HFF-Myc (cell line): ENCODE measurements at places on chromosomes 1 and 21.

DNA sequence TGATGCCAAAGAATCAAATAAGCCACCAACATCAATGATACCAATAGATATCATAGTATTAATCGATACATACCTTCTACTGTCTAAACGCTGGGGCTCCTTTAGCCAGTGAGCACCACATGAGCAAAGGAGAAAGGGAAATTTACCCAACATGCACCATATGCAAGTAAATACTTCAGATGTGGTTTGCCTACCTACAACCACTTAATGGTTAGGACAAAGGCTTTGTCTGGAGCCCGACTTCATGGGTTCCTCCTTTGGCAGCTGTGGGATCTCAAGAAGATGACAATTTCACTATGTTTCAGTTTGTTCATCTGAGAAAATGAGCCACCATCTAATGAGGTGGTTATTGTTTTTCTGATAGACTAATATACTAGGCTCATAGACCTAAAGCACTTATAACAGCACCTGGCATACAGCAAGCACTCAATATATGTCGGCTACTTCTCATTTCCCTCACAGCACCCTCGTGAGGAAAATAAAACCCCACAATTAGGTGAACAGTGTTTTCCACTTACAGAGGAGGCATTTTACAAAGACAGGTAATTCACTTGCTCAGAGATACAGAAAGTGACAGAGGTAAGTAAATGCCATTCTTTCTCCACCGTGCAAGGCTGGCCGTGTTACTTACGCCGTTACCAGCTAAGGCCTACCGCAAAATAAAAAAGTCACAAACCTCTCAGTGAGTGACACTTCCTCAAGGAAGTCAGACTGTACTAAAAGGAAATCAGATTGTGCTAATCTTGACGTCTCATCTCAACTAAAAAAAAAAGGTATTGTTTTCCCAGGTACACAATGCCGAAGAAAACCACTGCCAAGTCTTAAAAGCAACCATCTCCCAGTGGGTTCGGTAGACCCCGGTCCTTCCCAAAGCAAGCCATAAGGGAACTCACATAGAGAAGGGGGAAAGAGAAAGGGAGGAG lies 1.6 kb downstream of the TTC13 start:
- DNase-seq = no peak

GRCh38 chr21:25670726-25671125 lies 31.7 kb downstream of the JAM2 start:
- peak; percentile 37 for DNase-seq

DNA sequence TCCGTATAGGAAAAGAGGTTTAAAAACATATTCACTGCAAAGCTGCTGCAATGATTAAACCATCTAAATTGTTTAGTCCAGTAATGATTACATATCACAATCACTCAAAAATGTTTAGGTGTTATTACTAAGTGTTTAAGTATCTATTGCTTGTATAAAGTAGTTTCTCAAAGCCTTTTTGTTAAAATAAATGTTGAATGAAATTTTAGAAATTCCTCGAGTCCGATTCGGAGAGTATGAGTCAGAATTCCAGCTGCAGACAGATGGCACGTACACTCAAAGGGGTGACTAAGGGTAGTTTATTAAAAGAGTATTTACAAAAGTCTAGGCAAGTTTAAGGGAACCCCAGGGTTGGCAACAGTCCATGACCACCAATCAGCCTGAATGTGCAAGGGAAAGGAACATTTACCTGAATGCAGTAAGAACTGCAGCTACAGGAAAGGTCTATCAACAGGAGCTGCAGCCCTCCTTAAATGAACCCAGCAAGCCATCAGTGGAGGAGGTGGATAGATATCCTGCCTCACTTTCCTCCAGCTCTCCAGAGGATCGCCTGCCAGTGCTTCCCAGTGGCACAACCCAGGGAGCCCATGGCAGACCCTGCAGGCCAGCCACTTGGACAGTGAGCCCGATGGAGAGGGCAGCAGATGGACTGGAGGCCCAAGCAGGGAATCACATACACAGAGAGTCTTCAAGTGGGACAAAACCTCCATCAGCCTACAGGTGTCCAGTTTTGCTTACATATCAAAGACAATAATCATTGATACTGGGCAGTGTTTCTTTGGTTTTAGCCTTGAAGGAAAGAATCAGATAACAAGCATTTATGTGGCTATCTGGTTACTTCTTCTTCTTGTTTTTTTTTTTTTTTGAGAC lies 92.1 kb upstream of the SLC44A3 start:
- DNase-seq = peak; percentile 83

DNA sequence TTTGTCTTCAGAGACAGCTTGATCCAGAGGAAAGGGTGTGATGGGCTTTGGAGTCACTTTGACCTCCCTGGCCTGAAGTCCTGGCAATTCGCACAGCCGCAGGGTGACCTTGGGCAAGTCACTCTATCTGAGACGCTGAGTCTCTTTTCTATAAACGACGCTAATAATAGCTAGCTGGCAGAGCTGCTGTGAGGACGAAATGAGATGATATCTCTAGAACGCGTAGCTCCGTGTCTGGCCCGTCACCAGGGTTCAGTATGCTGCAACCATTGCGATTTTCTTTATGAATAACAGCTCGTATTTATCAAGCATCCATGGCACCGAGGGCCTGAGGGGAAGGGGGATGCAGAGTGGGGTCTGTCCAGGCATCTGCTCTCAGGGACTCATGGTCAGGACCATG lies 58.7 kb downstream of the IGSF21 start:
- DNase-seq = no peak

DNA sequence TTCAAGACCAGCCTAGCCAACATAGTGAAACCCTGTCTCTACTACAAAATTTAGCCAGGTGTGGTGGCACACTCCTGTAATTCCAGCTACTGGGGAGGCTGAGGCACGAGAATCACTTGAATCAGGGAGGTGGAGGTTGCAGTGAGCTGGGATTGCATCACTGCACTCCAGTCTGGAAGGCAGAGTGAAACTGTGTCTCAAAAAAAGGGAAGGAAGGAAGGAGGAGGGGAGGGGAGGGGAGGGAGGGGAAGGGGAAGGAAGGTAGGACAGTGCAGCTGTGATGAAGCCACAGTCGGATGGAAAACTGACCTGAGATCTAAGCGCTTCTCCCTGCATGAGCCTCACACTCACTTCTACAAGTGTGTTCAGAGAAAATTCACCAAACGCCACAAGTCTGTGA lies 22.0 kb upstream of the FHAD1 start:
- no peak for DNase-seq
